Bronchial epithelial cell (primary cell): ENCODE measurements at places on chromosomes 11 and 22. TPM values are rescaled to one million over a fixed set of nuclear protein-coding genes. Genes with fewer than 3 reads are reported as not detected.

- DNase-seq: no peak
Observed at GRCh38 chr11:45041596-45041995, 90.9 kb upstream of the TP53I11 start.

- no peak for DNase-seq
Observed at GRCh38 chr11:76186776-76187279, 19.5 kb downstream of the WNT11 start.

DNA sequence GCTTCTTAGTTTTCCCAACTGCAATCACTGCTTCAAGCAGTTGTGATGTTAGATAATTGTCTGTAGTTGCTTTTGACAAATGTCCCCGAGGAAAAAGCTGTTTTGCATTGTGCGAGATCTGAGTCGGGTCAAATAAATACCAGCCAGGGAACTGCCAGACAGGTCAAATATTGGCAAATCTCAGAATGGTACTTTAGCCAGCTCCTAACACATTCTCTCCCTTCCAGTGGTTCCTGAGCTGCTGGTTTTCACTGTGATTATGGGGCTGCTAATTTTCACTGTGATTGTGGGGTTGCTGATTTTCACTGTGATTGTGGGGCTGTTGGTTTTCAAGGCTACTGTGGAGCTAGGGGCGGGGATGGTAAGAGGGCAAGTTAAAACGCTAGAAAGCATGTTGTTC is 14.3 kb downstream of the RASSF10 start:
- DNase-seq: no peak

DNA sequence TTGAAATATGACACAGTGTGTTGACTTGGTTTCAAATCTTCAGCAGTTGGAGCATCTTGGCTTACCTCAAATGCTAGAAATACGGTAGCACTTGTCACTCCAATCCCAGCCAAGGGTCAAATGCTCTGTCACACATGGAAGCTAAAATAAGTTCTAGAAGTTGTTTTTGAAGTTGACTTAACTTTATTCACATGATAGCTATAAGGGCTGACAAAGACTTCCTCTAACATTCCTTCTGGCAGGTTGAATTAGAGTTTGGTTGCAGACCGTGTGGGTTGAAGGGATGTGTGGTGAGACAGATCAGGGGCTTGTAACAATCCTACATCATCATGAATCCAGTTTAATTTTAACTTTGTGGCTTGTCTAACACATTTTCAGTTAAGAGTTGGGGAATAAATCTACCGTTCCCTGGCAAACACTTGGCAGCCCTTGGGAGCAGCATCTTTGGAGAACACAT is 4.6 kb downstream of the SLN start:
- DNase-seq: no peak

DNA sequence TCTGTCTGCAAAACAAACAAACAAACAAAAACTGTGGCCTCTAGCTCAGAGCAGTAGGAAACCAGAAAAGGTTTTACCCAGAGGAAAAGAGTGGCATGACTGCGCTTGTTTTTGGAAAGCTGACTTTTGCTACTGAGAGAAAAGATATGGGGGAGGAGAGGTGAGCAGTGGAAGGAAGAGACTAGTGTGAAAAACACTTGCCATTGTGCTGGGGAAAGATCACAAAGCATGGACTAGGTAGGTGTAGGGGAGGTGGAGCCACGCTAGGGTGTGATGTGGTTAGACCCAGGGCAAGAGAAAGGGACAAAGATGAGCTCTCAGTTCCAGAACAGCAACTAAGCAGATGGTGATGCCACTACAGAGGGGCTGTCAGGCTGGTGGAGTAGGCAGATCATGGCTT is 319.2 kb downstream of the LARGE1 start:
- no peak for DNase-seq

- no peak for DNase-seq
Observed at GRCh38 chr22:23000657-23001347, 69.5 kb upstream of the GNAZ start.

DNA sequence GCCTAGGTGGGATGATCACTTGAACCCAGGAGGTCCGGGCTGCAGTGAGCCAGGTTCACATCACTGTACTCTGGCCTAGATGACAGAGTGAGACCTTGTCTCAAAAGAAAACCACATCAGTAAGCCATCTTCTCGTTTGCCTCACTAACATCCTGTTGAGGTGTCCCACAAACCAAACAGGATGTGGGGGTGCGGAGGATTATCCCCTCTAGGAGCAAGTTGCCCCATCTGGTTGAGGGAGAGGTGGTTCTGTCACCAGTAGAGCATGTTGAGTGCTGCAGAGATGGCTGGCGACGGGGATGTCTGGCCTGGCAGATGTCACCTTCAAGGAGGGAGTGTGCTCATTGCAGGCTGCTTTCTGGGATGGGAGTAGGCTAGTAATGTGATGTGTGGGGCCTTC is 72.4 kb downstream of the ZNRF3 start:
- DNase-seq: no peak

GRCh38 chr22:37186228-37186996 is 1.6 kb downstream of the C1QTNF6 start:
- DNase-seq: peak; percentile 67

GRCh38 chr11:19187833-19188258 is 13.9 kb downstream of the CSRP3 start:
- no peak for DNase-seq

GRCh38 chr11:129416080-129416820 is 40.6 kb downstream of the BARX2 start:
- no peak for DNase-seq

DNA sequence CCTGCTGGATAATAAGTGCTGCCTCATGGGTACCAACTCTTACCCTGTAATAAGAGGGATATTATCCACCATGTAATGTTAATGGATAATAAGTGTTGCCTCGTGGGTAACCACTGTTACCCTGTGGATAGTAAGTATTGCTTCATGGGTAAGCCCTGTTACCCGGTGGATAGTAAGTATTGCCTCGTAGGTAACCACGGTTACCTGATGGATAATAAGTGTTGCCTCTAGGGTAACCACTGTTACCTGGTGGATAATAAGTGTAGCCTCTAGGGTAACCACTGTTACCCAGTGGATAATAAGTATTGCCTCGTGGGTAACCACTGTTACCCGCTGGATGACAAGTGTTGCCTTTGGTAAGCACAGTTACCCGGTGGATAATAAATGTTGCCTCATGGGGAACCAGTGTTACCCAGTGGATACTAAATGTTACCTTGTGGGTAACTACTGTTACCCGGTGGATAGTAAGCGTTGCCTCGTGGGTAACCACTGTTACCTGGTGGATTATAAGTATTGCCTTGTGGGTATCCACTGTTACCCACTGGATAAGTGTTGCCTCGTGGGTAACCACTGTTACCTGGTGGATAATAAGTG is 18.6 kb upstream of the NXPE4 start:
- no peak for DNase-seq

DNA sequence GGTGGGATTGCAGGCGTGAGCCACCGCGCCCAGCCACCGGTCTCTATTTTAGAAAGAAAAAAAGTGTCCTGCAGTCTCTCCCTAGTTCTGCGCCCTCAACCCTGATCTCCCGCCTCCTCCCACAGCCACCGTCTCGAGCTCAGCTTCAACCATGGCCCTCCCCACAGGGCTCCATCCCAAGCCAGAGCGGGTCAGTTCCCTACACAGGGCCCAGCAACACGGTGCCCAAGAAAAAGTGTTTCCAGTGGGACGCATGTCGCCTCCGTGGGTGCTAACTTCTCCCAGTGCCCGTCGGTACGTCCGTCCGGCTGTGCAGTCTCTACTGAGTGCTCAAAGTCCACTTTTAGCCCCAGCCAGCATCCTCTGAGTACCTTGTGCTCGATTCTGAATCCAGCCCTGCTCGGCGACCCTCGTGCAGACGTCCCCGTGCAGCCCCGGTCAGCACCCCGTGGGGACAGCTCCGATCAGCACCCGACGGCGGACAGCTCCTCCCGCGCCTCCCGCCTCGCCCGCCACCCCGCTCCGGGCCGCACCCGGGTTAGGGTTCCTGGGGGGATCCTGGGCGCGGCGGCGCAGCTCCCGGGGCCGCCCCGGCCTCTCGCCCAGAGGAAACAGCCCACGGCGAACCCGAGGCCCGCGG is 657 bp upstream of the MAPK8IP2 start:
- no peak for DNase-seq

- DNase-seq: no peak
Observed at GRCh38 chr11:122556605-122557004, 98.9 kb upstream of the UBASH3B start.

DNA sequence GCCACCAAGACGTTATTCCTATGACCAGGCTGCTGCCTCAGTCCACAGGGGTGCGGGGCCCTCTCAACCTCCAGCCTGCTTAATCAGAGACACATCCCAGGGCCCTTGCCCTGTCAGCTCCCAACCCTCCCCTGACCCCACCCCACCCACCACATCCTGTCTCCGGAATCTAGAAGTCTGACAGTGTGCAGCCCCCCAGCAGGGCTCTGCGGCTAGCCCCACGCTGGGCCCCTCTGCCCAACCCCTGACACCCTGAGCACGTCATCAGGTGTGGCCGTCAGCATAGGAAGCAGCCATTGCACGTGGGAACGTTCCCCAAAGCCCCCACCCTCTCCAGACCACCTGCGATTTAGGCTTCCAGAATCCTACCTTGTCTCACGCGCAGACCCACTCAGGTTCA is 34.3 kb upstream of the IGSF9B start:
- DNase-seq: no peak

GRCh38 chr11:22674470-22675439 is 8.3 kb downstream of the GAS2 start:
- no peak for DNase-seq

DNA sequence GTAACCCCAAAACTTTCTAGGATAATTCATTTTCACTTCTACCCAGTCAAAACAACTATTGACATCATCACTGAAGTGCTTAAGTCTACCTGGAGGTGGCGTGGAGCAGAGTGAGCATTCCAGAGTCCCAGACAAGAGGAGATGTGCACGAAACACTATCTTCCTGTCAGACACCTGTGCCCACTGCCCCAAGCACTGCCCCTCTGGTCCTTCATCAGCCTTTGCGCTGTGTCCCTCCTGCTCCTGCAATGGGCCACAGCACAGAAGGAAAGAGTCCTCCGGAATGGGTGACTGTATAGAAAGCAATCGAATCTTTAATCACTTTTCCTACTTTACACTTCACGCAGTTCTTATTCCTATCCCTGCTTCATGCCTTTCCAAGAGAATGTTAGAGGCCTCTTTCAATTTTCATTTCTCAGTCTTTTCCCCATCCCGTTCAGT is 512 bp upstream of the GRIA4 start:
- DNase-seq: peak; percentile 23

GRCh38 chr22:39003165-39003638 is 10.9 kb upstream of the APOBEC3C start:
- peak; percentile 80 for DNase-seq

- DNase-seq: no peak
Observed at GRCh38 chr11:111282562-111283075, 15.7 kb upstream of the POU2AF3 start.

- peak; percentile 59 for DNase-seq
Observed at GRCh38 chr22:21947040-21948014, 5.3 kb downstream of the PPM1F start.

- no peak for DNase-seq
Observed at GRCh38 chr11:110901441-110901840, 189.2 kb upstream of the ARHGAP20 start.

DNA sequence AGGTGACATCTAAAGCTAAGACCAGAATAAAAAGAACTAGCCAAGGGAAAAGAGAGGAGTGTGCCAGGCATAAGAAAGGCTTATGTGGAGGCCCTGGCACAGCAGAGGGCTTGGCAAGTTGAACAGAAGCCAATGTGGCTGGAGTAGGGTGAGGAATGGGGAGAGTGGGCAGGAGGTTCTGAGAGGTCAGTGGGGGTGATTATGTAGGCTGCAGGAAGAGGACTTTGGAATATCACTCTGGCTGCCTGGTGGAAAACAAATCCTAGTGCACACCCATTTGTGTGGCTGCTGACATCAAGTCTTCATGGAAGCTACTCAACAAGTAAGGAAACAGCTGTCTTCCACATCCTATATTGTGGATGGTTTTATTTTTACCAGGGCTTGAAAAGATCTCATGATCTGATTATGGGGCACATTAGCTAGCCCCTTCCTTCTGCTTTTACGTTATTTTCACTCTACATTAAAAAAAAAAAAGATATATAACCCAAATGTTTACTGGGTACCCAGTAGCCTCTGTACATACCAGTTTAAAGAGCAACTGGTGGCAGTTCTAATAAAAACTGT is 3.4 kb downstream of the MRPL16 start:
- DNase-seq: no peak

DNA sequence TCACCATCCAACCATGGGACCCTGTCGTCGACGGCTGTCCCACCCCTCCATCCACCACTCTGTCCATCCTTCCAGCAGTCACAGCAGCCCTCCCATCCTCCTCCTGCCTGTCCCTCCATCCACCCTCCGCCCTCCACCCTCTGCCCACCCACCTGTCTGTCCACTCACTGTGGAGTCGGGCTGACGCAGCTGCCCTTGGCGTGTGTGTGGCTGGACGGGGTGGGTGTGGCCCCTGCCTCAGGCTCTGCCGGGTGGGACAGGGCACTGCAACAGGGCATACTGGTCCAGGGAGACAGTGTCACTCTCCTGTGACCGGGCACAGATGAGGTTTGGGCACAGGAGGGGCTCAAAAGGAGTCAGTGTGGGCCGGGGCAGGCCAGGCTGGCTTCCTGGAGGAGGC is 1.9 kb downstream of the PKP3 start:
- no peak for DNase-seq

- DNase-seq: no peak
Observed at GRCh38 chr11:120630122-120630521, 118.6 kb downstream of the GRIK4 start.

- no peak for DNase-seq
Observed at GRCh38 chr11:20458905-20459632, 71.6 kb downstream of the PRMT3 start.

DNA sequence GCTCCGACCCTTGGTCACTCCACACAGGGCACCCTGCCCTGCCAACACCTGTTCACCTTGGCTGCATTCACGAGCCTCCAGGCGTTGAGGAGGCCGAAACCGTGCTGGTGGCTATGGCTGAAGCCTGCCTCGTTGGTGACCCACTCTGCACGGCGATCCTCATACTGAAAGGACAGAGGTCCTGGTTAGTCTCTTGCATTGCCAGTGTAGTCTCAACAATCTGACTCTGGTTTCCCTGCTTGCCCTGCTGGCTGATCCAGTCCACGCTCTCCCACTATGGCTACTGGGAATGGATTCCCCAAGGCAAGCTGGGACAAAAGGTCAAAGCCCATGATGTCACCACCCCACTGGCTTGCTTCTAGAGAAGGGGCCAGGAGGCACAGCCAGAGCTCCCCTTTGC is 12.9 kb downstream of the PCSK7 start:
- no peak for DNase-seq

GRCh38 chr11:117799634-117800033 is 2.6 kb upstream of the DSCAML1 start:
- no peak for DNase-seq

- DNase-seq: peak; percentile 31
Observed at GRCh38 chr11:36509201-36509639, 852 bp downstream of the TRAF6 start.

- DNase-seq: no peak
Observed at GRCh38 chr11:82195283-82195682, 538.4 kb downstream of the FAM181B start.

Gene ST14
- 79.2 and 105 TPM in 2 replicates for total RNA-seq

Gene PAK1
- 35.8 and 59.5 TPM in 2 replicates for total RNA-seq

Gene SLC22A25
- not detected in 2 replicates for total RNA-seq

Gene HTR3B
- total RNA-seq: not detected in 2 replicates

Gene CREBZF
- 45.2 and 57.7 TPM in 2 replicates for total RNA-seq

Gene SF3B2
- 88.2 and 91.0 TPM in 2 replicates for total RNA-seq

Gene KRTAP5-8
- total RNA-seq: not detected in 2 replicates

Gene DLAT
- total RNA-seq: 24.5 and 27.4 TPM in 2 replicates

Gene CARD18
- 0.26 and 0.38 TPM in 2 replicates for total RNA-seq

Gene SAA2
- total RNA-seq: 1.9 TPM in 1 of 2 replicates, not detected in the other

Gene APOL4
- total RNA-seq: under 0.01 and 0.77 TPM in 2 replicates
